ENCODE measurements at places on chromosomes 16 and 17.

DNA sequence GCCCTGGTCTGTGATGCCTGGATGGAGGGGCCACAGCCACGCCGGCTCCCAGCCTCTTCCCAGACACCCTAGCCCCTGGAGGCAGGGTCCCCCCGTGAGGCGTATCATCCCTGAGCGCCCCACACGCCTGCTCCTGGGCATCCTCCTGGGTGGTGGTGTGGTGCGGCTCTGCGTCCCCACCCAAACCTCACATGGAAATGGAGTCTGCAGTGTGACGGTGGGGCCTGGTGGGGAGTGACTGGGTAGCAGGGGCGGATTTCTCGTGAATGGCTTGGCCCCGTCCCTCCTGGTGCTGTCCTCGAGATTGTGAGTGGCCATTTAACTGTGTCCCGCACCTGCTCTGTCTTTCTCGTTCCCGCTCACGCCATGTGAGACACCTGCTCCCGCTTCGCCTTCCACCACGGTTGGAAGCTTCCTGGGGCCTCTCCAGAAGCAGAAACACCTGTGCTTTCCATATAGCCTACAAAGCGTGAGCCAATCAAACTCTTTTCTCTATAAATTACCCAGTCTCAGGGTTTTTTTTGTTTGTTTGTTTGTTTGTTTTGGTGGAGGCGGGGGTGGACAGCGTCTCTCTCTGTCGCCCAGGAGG is 5.9 kb upstream of the SSTR5 start:
- DNase-seq, result no peak

- no peak for DNase-seq
Measured at GRCh38 chr16:80231121-80231520, 309.7 kb upstream of the DYNLRB2 start.

GRCh38 chr16:53563426-53563825 is 60.4 kb upstream of the AKTIP start:
- no peak for DNase-seq

- DNase-seq, result no peak
Measured at GRCh38 chr16:24543949-24544348, 4.6 kb downstream of the RBBP6 start.

DNA sequence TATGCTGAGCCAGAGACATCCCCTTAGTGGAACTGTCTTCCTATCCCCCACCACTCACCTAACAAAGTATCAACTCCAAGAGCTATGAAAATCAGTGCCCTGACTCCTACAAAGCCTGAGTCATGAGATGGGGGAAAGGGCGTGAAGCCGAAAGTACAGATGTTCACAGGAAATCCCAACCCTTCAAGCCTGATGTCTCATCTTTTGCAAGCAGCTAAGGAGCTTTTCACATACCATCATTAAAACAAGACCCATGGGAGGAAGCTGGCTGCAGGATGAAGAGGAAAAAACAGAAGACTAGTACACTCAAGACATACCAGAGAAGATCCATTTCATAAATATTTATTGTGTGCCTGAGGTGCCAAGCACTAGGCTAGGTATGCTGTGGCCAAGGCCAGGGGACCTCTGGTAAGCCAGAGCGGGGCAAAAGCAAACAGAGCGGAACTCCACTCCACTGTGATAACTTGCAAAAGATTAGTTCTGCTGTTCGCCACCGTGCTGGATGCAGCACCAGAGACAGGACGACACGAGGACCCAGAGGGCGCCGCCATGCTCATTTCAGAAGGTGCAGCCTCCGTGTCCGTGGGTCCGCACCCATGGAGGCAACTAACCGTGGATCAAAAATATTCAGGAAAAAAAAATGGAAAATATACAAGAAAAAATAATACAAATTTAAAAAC is 4.5 kb upstream of the MNT start:
- DNase-seq, result no peak

DNA sequence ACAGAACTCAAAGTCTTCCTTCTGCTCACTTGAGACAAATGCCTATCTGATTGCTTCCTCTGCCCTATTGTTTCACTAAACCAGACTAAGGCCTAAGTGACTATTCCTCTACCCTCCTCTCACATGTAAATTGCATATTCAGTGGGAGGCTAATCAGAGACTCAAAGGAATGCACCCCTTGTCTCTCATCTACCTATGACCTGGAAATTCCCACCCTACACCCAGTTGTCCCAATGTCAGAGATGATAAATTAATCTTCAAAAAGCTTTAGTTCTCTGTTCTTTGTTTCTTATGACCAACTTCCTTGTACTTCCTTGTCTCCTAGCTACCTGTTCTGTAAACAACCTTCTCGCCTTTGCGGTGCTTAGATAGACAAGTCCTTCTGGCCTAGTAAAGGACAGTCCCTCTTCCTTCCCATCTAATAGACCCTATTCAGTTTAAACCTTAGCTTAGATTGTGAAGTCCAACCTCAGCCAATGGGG is 76.0 kb downstream of the EMP2 start:
- no peak for DNase-seq

DNA sequence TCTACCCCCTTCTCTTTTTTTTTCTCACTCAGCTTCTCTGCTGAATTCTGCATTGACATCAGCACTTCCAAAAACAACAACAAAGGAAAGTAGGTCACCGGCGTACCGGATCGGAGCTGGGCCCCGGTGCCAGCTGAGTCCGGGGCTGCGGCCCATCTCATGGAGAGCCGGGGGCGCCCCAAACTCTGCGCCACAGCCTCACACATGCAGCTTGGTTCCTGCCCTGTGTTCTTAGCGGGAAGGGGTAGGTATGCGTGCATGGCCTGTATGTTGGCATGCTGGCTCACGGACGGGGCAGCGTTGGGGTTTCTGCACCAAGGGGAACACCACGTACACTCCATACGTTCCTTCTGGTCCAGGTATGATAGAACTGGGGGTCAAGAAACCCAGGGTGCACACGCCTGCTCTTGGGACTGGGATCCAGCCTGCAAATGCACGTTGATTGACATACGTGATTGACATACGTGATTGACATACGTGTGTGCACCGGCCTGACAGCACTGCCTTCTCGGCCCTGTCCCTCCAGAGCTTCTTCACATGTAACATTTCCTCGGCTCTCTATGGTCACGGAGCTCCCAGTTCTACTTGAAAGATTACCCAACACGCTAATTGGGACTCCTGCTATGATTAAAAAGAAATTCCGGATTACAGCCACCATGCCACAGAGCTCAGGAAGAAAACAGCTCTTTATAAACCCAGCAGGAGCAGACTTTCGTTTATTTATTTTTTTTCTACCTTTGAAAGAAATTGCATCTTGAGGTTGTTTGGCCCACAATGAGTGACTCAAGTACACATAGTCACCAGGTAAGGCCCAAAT is 88.7 kb downstream of the RPA1 start:
- no peak for DNase-seq

DNA sequence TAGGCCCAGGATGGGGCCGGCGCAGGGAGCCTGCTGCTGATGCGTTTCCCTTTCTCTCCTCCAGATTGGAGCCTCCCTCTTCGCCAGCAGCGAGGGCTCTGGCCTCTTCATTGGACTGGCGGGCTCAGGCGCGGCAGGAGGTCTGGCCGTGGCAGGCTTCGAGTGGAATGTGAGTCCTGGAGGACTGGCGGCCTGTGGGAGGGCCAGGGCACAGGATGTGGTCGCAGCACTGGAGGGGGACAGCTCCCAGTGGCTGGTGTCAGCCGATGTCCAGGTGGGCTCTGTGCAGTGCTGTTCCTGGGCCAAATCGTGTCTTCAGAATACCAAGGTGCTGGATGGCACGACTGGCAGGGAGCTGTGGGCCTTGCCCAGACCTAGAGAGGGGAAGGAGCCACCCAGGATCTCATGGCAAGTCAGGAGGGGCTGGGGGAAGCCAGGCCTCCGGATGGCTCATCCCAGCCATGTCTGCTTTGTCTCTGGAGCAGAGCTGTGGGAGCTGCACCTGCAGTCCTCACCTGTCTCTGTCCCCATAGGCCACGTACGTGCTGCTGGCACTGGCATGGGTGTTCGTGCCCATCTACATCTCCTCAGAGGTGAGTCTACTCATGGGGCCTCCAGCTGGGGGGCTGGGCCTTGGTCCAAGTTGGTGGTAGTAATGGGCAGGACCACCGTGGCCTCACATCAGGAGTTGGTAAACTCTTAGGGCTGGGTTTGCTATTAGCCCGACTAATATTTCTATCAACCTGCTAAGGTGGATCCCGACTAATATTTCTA is 7.3 kb downstream of the SLC5A10 start:
- DNase-seq, result no peak

DNA sequence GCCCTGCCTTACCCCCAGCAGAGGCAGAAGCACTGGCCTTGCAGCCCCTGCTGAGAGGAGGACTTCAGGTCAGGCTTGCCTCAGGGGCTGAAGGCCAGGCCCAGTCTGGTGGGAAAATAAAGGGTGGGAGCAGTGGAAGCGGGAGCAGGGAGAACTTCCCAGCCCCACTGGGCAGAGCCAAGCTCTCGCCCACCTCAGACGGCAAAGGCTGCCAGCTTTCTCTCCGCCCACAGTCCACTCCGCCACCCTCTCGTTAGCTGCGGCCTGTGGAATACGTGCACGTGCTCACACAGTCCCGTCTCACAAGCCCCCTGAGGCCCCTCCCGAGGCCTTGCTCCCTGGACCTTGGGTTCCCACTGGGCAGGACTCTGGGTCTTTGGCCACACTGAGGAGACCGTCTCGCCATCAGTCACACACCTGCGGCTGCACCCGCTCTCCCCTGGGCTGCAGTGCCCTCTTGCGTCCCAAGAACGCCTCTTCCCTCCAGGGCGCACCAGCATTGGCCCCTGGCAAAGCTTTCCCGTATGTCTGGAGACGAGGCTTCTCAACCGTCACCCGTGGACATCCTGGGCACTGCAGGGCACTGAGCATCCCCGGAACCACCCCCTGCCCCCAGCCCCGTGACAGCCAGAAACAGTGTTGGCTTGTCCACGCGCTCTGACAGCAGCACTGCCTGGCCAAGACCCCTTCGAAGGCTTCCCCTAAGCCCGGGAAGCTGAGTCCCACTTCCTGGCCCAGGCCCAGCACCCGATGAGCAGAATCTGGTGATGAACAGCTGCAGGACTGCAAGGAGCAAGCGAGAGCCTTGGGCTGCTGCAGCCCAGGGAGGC is 8.3 kb downstream of the MRPL28 start:
- no peak for DNase-seq

- DNase-seq, result no peak
Measured at GRCh38 chr16:89055894-89056555, 37.6 kb upstream of the ACSF3 start.

DNA sequence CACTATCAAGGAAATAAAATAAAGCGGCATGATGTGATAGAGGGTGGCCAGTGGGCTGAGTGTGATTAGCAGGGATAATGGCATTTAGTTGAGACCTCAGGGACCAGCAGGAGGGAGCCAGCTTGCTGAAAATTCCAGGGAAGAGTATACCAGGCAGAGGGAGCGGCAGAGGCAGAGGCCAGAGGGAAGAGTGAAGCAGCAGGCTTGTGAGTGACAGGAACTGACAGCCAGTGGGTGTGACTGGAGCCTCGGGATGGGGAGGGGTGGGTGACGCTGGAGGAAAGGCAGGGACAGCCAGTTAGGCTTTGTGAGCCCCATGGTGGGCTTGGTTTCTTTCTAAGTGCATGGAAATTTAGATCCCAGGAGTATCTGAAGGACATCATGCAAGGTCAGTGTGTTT is 209.7 kb upstream of the CACNG3 start:
- no peak for DNase-seq

DNA sequence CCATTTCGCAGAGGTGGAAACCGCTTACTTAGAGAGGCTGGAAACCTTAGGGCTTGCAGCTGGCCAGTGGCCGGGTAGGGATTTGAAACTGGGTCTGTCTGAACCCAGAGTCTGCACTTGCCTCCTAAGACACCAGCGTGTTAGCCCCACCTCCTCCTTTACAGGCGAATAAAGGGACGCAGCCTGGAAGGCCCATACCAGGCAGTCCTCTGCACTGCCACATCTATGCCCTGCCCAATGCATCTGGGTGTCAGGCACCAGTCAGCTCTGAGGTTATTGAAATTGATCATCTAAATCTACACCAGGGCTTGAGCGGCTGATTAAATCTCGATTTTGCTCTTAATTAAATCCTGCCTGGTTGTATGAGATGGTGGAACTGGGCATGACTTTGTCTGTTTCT is 19.9 kb upstream of the NAGS start:
- no peak for DNase-seq

GRCh38 chr17:58006560-58006923 is 504 bp downstream of the SRSF1 start:
- DNase-seq, result no peak

DNA sequence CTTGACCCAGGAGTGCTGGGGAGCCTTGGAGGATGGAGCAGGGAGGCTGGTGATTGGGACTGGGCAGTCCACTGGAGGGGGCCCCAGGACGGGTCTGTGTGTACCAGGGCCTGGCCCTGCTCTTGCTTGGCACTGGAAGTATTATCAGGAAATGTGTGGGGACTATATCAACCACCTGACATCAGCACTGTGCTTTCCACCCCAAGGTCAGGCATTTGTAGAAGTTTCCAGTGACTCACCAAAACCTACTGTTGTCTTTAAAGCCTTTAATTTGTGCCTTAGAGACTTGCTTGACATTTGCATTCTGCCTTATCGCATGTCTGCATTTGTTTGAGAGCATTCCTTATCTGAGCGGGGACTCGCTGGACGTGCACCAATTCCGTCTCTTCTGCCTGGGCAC is 323.1 kb downstream of the FOXL1 start:
- no peak for DNase-seq

Measured in cortex of kidney (tissue), 1 donor.